NCI-H1105 treated with DMSO at 0.1 percent for 48 hours (cell line): ENCODE measurements at places on chromosomes 6 and 20.

DNA sequence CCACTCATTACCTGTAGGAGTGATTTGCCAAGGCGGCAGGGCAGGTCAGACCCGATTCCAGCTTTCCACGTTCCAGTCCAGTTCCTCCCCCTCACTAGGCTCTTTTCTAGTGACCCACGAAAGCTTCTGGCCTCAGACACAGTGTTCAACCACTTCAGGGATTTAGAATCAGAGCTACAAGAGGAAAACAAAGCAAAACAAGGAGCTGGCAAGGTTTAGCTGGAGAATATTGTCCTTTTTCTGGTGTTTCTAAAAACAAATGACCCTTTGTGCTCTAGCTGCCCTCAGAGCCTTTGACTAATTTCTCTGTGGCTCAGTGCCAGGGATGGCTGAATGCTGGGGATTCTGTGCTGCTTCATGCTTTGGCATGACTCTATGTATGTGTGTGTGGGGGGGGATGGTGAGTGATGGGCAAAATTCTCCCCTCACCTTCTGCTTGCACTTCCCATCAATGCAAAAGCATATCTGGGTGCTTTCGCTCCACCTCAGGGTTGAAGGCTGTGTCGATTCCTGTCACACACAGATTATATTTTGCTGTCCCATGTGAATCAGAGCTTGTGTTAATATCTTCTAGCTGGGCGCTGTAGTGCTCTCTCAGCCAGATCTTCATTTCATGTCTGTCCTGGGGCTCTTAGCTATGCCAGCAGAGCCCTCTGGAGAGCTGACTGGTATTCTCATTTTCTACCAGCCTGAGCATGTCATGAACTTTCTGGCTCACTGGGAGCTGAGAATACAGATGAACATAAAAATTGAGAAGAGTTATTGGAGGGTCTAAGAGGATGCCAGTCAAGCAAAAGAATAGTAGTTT lies 19.3 kb upstream of the NEDD9 start:
- DNase-seq = peak; percentile 65

DNA sequence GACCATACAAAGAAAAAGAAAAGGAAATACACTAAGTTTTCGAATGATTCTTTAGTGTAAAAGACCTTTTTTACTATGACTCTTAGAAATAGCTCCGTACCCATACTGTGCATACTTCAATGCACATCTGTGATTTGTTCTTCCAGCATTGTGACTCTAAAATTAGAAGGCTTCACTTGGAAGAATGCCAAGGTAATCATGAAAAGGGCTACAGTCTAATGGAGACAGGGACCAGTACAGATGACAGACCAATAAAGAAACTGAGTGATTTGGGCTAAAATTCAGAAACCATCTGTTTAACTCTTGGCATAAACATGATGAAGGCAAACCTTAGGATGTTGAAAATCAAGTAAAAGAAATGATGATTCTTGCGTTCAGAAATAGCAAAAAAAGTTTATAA lies 46.3 kb downstream of the CYP39A1 start:
- DNase-seq = peak; percentile 12

- DNase-seq = no peak
Measured at GRCh38 chr20:10670501-10671220, 3.1 kb downstream of the JAG1 start.

- no peak for DNase-seq
Measured at GRCh38 chr20:49853640-49854039, 41.0 kb downstream of the SLC9A8 start.

- DNase-seq = no peak
Measured at GRCh38 chr20:8007490-8007889, 12.1 kb downstream of the TMX4 start.

- DNase-seq = no peak
Measured at GRCh38 chr6:32522302-32523047, 7.6 kb downstream of the HLA-DRB5 start.

DNA sequence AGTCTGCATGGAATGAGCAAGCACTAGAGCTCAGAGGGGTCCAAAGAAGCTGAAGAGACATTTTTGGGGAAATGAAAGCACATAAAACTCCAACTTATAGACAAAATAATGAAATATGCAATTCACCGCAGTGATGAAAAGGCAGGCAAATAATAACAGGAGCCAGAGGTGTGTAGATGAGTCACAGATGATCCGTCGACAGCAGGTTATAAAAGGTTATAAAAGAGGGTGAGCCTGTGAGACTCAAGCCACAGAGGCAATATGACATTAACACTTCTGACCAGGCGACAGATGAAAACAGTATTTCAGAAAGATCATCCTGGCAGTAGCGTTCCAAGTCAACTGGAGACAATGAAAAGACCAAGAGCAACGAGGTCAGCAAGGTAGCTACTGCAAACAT lies 35.8 kb upstream of the ANKRD60 start:
- no peak for DNase-seq

DNA sequence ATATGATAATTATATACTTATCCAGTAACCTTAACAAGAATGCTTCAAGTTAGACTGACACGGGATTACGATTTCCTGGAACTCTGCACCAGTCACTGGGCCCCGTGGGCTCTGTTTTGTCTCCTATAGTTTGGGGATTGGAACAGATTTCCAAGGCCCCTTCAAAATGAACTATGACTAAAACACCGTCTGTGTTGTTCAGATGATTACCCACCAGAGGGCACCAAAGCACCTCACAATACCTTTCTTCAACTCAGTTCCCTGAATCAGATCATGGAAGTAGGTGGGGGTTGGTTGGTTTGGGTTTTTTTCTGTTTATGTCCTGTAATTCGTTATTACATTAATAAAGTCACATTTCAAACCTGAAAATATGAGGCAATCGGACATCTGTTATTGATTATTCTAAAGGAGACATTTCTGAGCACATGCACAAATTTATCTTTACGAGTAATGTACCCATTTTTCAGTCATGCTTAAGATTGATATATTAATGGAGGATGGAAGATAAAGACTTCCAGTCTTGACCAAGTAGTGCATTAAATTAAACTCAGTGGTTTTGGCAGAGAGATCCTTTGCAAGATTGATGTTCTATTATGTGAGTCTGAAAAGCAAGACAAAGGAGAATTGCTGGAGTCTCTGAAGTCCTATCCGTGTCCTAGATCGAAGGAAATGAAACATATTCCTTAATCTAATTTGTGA lies 112.0 kb upstream of the COL21A1 start:
- peak; percentile 76 for DNase-seq

DNA sequence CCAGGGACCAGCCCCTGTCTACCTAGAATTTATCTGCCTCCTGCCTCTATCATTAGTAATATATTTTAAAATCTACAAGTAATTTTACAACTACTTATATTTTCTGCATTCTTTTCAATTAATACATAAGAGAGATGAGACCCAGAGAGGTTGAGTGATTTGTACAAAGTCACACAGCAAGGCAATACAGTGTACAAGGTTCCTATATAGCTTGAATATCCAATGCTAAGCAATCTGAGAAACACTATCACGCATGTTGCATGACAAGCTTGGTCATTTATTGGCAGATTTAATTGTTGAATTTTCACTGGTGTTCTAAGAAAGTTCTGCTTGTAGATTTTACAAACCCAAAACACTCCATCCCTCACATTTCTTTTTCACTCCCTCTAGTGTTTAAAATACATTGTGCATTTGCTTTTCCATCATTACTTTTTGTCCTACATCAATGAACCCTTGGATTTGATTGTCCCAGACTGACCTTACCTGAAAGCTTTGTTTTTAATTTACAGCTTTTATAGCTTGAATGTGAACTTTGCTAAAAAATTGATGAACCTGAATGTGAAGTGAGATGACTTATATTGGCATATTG lies 520.9 kb upstream of the CITED2 start:
- no peak for DNase-seq

- DNase-seq = no peak
Measured at GRCh38 chr20:23639490-23639958, 1.8 kb upstream of the CST3 start.

- DNase-seq = peak; percentile 72
Measured at GRCh38 chr6:14601490-14601889, 483.9 kb downstream of the CD83 start.

- no peak for DNase-seq
Measured at GRCh38 chr6:108961985-108962384, 113.8 kb downstream of the ARMC2 start.

- DNase-seq = peak; percentile 78
Measured at GRCh38 chr20:8721098-8721497, 347.8 kb upstream of the PLCB4 start.

DNA sequence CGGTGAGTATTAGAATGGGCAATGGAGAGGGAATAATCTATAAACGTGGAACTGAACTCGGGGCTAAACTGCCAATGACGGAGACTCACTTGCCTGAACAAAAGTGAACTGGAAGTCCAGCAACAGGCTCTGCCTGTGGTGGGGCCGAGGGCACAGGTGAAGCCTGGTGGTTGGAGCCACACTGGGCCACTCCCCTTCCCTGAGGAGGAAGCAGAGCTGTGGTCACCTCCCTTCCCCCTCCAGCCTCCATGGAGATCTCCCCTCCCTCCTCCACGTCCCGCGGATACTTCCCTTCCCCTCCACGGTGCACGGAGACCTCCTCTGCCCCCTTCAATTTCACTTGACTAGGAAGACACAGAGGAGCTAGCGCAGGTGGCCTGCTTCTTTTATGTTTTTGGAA lies 14.7 kb upstream of the DSP start:
- DNase-seq = no peak

DNA sequence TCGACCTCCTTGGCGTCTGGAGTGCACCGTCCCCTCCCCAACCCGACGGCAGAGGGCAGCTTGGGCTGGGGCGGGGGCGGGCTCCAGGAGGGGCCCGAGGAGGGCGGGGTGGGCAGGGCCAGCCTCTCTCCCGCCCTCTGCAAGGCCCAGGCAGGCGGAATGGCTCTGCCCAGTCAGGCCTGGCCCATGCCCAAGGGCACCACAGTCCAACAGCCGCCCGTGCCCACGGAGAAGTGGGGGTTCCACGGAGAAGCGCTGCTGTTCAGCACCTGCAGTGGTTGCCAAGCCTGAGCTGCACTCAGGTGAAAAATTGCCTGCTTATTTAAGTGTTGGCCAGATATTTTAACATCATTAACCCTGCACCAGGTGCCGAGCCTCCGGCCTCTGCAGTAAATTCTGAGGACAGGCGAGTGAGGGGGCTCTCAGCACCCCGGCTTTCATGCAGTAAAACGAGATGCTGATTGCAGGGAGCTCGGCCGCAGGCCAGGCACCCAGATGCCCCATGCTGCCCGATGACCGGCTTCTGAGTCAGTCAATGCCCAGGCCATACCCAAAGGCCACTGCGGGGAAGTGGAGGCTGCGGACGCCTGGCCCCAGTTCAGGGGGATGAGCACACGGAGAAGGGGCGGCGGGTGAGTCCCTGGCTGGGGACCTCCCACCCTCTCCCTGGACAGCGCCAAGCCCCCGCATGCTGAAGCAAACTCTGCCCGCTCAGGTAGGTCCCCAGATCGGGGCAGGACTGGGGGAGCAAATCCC lies at the start of gene SRMS:
Gene SRMS, minus strand, starts transcription at position 25 of the 756 bp plus-strand sequence. CDS start 286 bp downstream, outside the sequence.
- DNase-seq = no peak

GRCh38 chr6:80249897-80250296 lies 143.4 kb downstream of the BCKDHB start:
- DNase-seq = no peak
